Osteocyte (in vitro differentiated cells): ENCODE measurements at places on chromosomes 11 and 22.

GRCh38 chr22:45600790-45601730 is 70.6 kb upstream of the ATXN10 start:
- H3K36me3 ChIP-seq, result peaks cover 3% of the 10 kb centered on the region
- no peak overlapping the region for H3K27ac ChIP-seq
- DNase-seq, result no peak

GRCh38 chr11:78415338-78415737 is 2.3 kb downstream of the GAB2 start:
- no peak for DNase-seq
- H3K36me3 ChIP-seq, result no peaks in the 10 kb centered on the region
- no peaks in the 10 kb centered on the region for H3K27me3 ChIP-seq
- peak overlapping the region; percentile 0 for H3K27ac ChIP-seq
- H3K4me3 ChIP-seq, result no peak overlapping the region
- H3K4me1 ChIP-seq, result peaks cover 31% of the 10 kb centered on the region

DNA sequence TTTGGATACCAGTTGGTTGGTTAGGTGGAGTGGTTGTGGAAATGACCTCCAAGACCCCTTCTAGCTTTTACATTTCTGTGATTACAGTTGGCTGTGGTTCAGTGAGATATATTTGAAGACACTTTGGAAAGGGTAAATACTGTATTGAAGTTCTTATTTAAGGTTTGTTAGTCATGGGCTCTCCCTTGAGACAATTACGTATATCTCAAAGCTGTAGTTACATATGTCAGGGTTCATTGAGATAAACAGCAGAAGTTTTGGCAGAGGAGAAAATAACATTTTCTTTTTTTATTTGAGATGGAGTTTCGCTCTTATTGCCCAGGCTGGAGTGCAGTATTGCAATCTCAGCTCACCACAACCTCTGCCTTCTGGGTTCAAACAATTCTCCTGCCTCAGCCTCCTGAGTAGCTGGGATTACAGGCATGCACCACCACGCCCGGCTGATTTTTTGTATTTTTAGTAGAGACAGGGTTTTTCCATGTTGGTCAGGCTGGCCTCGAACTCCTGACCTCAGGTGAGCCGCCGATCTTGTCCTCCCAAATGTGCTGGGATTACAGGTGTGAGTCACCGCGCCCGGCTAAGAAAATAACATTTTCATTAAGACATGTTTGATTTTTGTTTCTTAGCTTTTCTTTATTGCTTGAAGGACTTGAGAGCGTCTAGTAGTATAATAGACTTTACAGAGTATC is 1.9 kb downstream of the RNF121 start:
- H3K36me3 ChIP-seq, result no peaks in the 10 kb centered on the region
- H3K27me3 ChIP-seq, result no peaks in the 10 kb centered on the region
- DNase-seq, result no peak
- peak overlapping the region; percentile 92 for H3K4me3 ChIP-seq
- no peak overlapping the region for H3K27ac ChIP-seq
- peaks cover 47% of the 10 kb centered on the region for H3K4me1 ChIP-seq

DNA sequence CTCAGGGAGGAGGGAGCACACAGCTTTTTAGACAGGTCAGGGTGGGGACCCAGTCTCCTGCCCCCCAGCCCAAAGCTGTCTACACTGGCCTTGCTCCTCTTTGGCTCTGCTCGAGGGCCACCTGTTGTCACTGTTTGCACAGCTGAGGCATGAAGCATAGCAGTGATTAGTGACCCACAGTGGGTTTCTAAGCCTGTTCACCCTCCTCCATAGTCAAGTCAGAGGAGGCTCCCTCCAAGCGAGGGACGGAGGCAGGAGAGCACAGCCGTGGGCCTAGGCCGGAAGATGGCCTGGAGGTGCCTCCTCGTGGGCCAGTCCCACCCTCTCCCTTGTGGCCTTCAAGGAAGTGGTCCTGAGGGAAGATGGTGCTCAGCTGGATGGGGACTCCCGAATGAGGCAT is 241.1 kb downstream of the GRIK4 start:
- H3K27ac ChIP-seq, result no peak overlapping the region
- H3K4me3 ChIP-seq, result no peak overlapping the region
- H3K36me3 ChIP-seq, result no peaks in the 10 kb centered on the region
- H3K27me3 ChIP-seq, result no peaks in the 10 kb centered on the region
- DNase-seq, result no peak

DNA sequence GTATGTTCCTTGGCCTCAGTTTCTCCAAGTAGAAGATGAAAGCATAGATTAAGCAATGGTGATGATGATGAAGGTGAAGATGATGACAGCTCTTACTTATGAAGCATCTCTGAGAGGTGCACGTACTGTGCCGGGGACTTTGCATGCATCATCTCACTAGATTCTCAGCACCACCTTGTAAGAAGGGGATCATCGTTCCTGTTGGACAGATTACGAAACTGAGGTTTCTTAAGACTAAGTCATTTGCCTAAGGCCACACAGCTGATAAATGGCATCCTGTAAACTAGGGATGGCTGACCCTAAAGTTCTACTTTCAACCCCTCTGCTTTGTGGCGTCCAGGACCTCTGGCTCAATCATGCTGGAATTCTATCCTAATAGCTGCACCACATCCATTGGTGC is 8.7 kb downstream of the MS4A15 start:
- H3K4me1 ChIP-seq, result no peaks in the 10 kb centered on the region
- no peaks in the 10 kb centered on the region for H3K36me3 ChIP-seq
- DNase-seq, result no peak
- H3K4me3 ChIP-seq, result no peak overlapping the region
- peaks cover 30% of the 10 kb centered on the region for H3K27me3 ChIP-seq
- H3K27ac ChIP-seq, result no peak overlapping the region

- H3K27ac ChIP-seq, result no peak overlapping the region
- H3K27me3 ChIP-seq, result no peaks in the 10 kb centered on the region
Measured at GRCh38 chr22:46338636-46339035, 3.1 kb downstream of the TRMU start.

DNA sequence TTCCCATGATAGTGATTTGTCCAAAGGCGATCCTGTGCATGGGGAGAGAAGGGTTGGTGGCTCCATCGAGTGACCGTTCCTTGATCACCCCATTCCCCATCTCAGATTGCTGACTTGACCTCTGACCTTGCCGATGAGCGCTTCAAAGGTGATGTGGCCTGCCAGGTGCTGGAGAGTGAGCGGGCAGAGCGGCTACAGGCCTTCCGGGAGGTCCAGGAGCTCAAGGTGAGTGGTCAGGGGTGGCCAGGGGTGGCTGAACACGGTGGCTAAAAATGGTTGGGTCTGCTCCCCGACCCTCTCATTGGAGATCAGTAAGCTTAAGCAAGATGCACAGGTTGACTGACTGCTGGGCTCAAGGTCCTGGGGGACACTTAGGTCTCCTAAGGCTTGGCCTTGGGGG is 148.7 kb downstream of the MYO18B start:
- H3K36me3 ChIP-seq, result no peaks in the 10 kb centered on the region
- DNase-seq, result no peak
- no peak overlapping the region for H3K27ac ChIP-seq
- H3K27me3 ChIP-seq, result no peaks in the 10 kb centered on the region
- no peaks in the 10 kb centered on the region for H3K4me1 ChIP-seq
- no peak overlapping the region for H3K4me3 ChIP-seq

GRCh38 chr11:93655047-93655446 is 6.4 kb upstream of the CEP295 start:
- H3K4me3 ChIP-seq, result no peak overlapping the region
- H3K36me3 ChIP-seq, result no peaks in the 10 kb centered on the region
- no peak for DNase-seq
- H3K27me3 ChIP-seq, result peaks cover 82% of the 10 kb centered on the region

DNA sequence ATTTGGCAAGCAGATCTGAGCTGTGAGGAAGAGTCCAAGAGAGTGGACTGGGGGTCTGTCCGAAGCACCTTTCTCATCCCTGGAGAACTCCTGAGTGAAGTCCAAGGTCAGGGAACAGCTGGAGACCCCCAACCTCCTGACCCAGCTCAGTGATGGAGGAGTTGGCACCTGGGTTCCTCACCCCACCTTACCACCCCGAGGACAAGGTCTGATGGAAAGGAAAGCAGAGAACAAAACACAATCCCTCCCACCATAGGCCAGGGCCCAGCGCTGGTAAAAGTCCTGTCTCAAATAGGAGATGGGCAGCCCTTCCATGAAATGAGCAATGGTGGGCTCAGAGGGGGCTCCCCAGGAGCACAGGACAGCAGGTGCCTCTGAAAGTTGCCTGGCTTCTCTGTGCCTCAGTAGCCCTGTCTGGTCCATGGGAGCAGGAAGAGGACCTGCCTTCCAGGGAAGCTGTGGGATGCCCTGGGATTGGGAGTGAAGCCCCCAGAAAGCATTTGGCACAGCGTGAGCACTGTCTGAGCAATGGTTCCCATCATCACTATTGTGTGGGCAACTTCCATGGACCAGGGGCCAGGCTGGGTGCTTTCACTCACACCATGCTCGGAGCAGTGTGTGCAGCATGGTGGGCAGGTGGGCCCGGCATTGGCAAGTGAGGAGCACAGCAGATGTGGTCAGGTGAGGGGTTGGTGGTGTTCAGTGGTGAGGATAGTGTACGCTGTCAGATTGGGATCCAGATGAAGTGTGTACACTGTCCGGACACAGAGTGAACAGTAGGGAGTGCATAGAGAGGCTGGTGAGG is 7.5 kb downstream of the TRIM29 start:
- H3K27ac ChIP-seq, result no peak overlapping the region
- no peak for DNase-seq
- H3K27me3 ChIP-seq, result peaks cover 11% of the 10 kb centered on the region
- H3K4me1 ChIP-seq, result no peaks in the 10 kb centered on the region

GRCh38 chr11:36362902-36363301 is 66.8 kb downstream of the PRR5L start:
- H3K27me3 ChIP-seq, result no peaks in the 10 kb centered on the region
- H3K36me3 ChIP-seq, result no peaks in the 10 kb centered on the region
- DNase-seq, result no peak
- peak overlapping the region; percentile 99 for H3K27ac ChIP-seq
- peak overlapping the region; percentile 50 for H3K4me3 ChIP-seq
- H3K4me1 ChIP-seq, result peaks cover 77% of the 10 kb centered on the region

DNA sequence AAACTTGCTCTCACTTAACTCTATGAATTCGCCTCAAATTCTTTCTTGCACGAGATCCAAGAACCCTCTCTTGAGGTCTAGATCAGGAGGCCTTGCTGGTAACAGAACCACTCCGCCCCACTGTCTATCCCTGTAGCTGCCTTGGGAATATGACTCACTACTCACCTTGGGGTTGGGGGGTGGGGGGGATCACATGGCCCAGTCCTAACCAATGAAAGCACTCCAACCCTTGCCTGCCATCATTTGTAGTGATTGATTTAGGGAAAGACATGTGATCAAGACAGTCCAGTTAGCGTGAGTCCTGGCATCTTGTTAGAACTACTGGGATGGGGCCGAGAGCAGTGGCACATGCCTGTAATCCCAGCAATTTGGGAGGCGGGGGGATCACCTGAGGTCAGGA is 4.8 kb upstream of the MRTFA start:
- H3K36me3 ChIP-seq, result no peaks in the 10 kb centered on the region
- no peak for DNase-seq
- no peak overlapping the region for H3K27ac ChIP-seq
- no peaks in the 10 kb centered on the region for H3K27me3 ChIP-seq

GRCh38 chr11:32706985-32707741 is 87.3 kb downstream of the CCDC73 start:
- peaks cover 2% of the 10 kb centered on the region for H3K27me3 ChIP-seq
- peaks cover 4% of the 10 kb centered on the region for H3K4me1 ChIP-seq
- no peaks in the 10 kb centered on the region for H3K36me3 ChIP-seq
